ENCODE measurements at places on chromosomes 2 and 18.

DNA sequence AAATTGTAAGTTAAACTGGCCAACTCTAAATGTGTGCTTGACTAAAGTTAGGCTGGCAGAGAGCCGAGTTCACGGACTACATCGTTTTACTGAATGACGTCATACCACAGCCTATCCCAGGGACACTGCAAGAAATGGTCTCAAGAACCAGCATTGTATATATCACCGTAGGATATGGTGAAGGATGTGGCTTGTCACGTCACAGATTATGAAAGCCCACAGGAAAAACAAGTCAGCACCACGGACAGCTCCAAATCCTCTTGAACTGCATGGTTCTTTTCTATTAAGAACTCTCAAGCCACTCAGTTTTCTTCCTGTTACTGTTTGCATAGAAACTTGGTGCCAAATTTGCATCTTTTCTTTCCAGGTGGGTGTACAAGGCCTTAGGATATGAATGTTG lies 85.1 kb upstream of the ACAA2 start:
- DNase-seq, result peak; percentile 9

- no peak for DNase-seq
These were observed 14.1 kb downstream of the SERPINB7 start for GRCh38 chr18:63789327-63789726.

GRCh38 chr2:6109831-6110230 lies 417.6 kb downstream of the SOX11 start:
- DNase-seq, result no peak

- no peak for DNase-seq
These were observed 1389.1 kb upstream of the PIK3C3 start for GRCh38 chr18:40565805-40566509.

GRCh38 chr2:172510548-172510947 lies 45.3 kb upstream of the PDK1 start:
- no peak for DNase-seq

- no peak for DNase-seq
These were observed 86.5 kb downstream of the MEIS1 start for GRCh38 chr2:66521291-66521922.

GRCh38 chr2:182618672-182619079 lies 97.4 kb upstream of the DNAJC10 start:
- no peak for DNase-seq

DNA sequence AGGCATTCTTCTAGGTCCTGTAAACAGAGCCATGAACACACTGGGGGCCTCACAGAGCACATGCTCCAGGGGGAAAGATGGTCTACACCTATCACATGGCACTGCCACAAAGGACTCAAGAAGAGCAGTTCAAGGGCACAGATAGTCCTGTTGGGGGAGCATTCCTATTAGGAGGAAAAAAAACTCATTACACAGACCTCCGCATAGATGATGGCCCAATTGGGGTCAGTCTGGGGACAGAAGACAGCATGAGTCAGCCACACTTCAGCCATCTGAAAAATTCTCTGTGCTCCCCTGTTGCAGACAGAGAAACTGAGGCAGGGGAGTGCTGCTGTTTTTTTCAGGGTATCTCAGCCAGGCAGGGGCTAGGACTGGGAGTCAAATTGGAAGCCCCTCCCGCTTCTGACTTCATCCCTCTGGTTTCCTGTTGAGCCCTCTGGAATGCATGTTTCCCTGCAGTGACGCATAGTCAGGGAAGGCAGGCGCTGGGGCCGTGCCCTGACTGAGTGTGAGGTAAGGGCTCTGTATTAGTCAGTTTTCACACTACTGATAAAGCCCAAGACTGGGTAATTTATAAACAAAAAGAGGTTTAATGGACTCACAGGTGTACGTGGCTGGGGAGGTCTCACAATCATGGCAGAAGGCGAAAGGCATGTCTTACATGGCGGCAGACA lies 67.9 kb downstream of the RHOB start:
- DNase-seq, result no peak

DNA sequence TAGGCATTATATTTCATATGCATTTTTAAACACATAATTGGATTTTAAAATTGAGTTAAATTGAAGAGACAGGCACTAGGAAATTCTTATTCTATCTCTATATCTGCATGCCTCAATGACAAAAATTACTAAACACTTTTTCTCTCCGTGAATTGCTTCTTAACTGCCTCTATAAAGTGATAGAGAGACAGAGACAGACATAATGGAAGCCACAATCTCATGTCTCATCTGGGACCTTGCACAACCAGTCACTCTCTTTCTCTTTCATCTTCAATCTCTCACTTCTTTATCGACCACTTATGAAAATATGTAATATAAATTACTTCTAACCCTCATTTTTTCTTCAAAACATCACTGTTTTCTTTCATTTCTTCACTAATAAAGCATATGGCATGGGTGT lies 238.9 kb upstream of the ZNF804A start:
- DNase-seq, result no peak

DNA sequence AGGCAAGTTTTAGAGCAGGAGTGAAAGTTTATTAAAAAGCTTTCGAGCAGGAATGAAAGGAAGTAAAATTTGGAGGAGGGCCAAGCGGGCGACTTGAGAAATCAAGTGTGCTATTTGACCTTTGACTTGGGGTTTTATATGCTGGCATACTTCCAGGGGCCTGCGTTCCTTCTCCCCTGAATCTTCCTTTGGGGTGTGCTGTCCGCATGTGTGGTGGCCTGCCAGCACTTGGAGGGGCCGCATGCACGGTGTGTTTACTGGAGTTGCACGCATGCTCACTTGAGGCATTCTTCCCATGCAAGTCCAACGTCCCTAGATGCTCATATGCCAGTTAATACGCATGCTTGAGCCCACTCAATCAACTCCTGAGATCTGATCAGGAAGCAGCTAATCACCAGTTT lies 78.3 kb upstream of the MAP4K4 start:
- no peak for DNase-seq

DNA sequence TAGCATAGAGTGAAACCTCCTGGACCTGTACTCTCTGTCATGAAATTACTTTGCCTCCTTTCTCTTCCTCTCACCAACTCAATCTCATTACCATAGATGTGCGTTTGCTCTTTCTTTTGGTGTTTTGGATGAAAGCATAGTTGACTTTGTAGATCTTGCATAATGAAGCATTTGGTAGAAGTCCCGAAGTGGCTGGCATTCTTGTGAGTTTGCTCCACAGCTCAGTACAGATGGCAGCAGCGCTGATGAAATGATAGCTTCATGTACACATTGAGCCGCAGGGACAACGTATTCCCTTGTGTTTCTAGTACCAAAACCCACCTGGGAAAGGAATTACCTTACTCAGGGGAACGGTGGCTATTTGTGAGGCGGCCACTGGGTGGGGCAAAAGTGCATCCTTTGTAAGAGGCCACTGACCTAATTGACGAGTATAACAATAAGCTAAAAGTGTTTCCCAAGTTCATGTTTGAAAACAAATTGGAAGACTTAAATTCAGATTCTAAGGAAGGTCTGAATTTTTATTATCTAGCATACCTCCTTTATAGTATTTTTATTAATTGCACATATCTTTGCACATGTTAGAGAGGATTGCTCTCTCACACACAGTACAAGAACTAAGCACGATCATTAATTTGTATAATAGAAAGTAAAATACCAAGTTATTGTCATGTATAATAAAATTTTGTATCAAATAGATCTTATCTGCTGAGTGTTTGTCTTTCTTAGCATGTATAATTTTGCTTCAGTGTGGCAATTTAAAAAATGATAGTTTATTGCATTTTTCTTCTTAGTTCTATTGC lies 25.4 kb upstream of the CDH7 start:
- no peak for DNase-seq

DNA sequence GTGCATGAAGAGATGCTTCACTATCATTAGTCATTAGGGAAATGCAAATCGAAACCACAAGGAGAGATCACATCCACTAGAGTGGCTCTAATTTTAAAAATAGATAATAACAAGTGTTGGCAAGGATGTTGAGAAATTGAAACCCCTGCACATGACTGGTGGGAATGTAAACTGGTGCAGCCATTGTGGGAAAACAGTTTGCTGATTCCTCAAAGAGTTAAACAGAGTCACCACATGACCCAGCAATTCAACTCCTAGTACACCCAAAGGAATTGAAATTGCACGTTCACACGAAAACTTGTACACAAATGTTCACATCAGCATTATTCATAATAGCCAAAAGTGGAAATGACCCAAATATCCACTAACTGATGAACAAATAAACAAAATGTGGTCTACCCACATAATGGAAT lies 179.5 kb downstream of the BCL2 start:
- no peak for DNase-seq

- DNase-seq, result no peak
These were observed 88.0 kb downstream of the CDC42EP3 start for GRCh38 chr2:37583402-37583801.
